ENCODE measurements at places on chromosomes 16 and 17.

- DNase-seq: no peak
Measured at GRCh38 chr16:57708168-57708567, 13.6 kb downstream of the DRC7 start.

DNA sequence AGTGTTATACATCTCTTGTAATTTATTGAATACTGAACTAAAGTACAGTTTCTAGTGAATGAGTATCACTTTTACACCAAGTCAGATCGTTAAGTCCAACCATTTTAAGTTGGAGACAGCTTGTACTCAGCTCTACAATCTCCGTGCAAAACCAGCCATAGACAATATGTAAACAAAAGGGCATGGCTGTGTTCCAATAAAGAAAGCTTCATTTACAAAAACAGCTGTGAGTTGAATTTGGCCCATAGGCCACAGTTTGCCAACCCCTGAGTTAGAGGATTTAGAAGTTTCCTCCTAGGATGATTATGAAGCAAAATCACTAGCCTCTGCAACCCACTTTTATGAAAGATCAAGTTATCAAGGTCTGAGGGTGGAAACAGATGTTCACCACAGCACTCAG is 105.7 kb upstream of the RCVRN start:
- DNase-seq: no peak

DNA sequence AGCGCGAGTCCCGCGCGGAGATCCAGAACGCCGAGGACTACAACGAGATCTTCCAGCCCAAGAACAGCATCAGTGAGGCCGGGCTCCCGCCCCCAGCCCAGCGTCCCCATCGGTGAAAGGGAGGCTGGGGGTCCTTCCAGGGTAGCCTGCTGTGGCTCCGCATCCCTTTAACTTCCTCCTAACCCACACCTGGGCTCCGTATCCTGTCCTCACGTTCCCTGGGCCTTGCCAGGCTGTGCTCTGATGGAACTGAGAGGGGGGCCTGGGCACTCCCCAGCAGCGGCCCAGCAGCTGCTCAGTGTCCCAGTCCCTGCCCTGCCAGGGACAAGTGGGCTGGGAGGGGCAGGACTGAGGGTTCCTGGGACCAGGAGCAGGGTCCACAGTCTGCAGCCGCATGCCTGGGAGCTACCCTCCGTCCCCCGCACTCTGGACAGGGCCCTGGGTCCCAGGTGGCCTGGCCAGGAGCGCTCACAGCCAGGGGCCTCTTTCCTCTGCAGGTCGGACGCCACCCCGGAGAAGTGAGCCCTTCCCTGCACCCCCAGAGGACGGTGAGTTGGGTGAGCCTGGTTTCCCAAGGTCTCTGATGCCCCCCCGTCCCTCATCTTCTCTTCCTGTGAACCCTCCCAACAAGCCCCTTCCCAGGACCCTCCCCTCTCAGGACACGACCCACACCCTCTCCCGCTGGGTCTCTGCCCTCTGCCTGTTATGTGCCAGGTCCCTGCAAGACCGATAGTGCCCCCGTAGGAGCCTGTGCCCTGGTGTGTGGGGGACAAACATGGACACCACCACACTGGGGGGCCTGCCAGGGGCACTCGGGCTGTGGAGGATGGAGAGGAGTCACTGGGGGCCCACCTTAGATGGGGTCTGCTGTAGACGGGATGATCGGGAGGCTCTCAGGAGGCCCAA is 18.1 kb downstream of the KATNB1 start:
- DNase-seq: no peak

- no peak for DNase-seq
Measured at GRCh38 chr17:78237401-78238012, 6.1 kb downstream of the TMEM235 start.

- no peak for DNase-seq
Measured at GRCh38 chr17:37689317-37689716, 46.1 kb upstream of the DDX52 start.

- DNase-seq: no peak
Measured at GRCh38 chr16:3706253-3707012, 10.9 kb downstream of the TRAP1 start.

GRCh38 chr16:30137897-30138296 is 14.9 kb upstream of the MAPK3 start:
- DNase-seq: no peak

GRCh38 chr17:62644487-62645173 is 17.2 kb downstream of the MRC2 start:
- DNase-seq: no peak

DNA sequence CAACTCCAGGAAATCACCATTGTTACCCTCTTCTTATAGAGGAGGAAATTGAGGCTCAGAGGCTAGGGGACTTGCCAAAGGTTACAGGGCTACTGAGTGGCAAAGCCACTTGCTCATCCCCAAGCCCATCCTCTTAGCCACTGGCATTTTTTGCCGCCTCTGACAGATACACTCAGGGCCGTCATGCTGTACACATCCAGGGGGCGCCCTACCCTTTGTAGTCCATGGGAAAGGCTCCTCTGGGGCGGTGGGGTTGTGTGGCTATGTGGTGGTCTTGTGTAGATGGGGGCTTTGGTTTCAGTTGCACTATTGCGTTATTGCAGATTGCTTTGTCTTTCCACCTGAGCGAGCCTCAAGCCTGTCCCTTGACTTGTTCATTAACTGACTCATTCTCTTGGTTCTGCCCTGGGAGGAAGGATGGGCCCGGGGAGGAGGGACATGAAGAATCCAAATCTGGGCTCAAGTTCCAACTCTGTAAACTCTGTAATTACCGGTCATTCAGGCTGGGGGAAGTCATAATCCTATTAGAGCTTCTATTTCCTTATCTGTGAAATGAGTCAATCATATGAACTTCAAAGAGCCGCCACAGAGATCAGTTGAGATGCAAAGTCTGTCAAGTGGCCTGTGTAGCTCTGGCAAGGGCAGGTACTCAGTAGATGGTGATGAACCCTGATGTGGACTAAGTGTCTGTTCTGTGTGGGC is 2.8 kb downstream of the NOS2 start:
- no peak for DNase-seq

- DNase-seq: no peak
Measured at GRCh38 chr17:76716839-76717215, 6.1 kb upstream of the MXRA7 start.

DNA sequence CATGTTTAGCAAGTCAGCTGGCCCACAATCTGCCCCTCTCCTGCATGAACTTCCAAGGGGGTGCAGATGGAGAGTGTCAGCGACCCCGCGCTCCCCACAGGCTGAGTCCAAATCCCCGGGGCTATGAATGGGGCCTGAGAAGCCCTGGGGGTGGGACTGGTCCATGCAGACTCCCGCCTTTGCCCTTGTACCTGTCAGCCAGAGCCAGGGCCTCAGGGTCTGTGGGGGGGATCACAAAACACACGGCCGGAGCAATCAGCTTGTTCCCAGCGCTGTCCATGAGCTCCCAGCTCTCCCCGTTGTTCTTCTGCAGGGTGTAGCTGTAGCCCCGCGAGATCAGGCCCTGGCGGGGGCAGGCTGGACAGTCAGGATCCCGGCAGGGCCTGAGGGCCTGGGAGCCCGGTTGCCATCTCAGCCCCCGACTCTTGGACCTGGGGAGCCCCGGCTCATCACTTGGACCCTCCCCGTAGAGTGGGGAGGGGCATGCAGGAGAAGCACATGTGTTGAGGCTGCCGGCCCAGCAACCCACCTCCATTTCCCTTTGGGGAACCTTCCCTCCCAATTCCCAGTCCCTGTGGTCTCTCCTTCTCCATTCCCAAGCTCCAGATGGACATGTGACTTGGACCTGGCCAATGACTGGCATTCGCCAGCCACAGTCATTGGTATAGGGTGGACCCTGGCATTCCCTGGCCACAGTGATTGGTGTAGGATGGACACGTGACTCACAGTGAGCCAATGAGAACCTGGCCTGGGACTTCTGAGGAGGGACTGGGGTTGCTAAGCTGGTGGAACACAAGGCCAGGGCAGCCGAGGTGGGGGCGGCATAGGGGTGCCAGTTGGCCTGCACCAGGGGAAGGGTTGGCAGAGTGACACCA is 42.4 kb downstream of the PPL start:
- no peak for DNase-seq

- DNase-seq: no peak
Measured at GRCh38 chr17:17947966-17948365, 24.2 kb downstream of the TOM1L2 start.

DNA sequence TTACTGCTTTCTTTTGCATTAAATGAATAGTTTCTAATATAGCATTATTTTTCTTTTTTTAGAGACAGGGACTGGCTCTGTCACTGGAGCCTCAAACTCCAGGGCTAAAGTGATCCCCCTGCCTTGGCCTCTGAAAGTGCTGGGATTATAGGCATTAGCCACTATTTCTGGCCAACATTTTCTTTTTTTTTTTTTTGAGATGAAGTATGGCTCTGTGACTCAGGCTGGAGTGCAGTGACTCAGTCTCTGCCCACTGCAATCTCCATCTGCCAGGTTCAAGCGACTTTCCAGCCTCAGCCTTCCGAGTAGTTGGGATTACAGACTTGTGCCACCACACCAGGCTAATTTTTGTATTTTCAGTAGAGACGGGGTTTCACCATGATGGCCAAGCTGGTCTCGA is 2.0 kb upstream of the DUXB start:
- no peak for DNase-seq
